ENCODE measurements at places on chromosomes 2 and 18.

DNA sequence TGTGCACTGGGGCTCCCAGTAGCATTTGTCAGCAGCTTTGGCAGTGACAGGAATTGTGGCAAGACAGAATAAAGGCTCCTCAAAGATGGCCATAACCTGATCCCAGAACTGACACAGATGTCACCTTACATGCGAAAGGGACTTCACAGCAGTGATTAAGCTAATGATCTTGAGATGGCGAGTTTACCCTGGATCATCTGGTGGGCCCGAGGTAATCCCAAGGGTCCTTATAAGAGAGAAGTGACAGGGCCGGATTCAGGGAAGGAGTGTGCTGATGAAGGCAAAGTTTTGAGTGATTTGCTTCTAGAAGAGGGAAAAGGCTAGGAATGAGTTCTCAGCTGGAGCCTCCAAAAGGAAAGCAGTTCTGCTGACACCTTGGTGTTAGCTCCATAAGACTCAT lies 333.9 kb downstream of the LPIN1 start:
- DNase-seq = no peak

DNA sequence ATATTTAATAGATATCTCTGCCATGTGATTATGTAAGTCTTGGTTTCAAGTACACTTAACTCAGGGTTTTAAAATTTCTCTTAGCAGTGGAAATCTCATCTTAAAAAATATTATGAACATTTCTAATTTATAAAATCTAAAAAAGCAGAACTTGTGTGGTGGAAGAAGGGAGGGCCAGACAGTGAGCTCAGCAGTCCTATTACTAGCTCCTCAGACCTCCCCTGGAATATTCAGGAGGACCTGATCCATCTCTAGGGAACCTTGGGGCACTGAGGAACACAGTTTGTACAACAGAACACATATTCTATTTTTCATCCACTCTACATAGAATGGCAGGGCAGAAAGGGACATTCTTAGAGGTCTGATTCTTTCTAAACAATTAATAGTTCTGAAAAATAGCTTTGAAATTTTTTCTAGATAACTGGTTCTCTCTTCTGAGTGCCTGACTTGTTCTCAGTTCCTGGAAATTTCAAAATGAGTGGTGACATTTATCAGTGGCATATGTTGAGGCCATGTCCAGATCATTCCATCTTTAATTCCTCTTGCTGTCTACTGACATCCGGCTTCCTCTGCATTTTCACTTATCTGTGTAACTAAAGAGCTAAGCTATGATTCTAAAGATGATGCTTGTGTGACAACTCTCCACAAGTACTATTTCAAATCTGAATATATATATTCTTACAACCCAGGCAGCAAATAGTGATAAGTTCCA lies 8.2 kb upstream of the MAP4K4 start:
- no peak for DNase-seq

- DNase-seq = no peak
These were observed 105.5 kb downstream of the COLEC12 start for GRCh38 chr18:394987-395362.

DNA sequence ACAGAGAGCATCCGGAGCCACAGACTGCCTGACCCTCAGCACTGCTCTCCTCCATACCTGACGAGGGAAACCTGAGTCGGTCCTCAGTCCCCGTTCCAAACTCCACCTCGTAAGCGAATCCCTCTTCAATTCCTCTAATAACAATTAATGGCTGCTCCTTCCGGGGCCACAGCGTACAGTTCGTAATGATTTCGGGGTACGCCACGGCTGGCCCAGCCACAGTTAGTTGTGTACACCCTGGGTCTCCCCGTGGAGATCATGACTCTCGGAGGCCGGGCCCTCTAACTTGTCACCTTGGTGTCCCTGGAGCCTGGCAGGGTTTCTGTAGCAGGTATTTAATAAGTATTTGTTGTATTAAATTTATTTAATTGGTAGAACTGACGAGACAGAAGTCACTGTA lies 121.5 kb downstream of the EIPR1 start:
- DNase-seq = no peak

- DNase-seq = no peak
These were observed 134.7 kb downstream of the LDLRAD4 start for GRCh38 chr18:13353084-13353823.

All from NCI-H2081 treated with DMSO at 0.1 percent for 48 hours (cell line).